Glutamatergic neuron (in vitro differentiated cells): ENCODE measurements at places on chromosomes 12 and 14. TPM values are rescaled to one million over a fixed set of nuclear protein-coding genes. Genes with fewer than 3 reads are reported as not detected.

DNA sequence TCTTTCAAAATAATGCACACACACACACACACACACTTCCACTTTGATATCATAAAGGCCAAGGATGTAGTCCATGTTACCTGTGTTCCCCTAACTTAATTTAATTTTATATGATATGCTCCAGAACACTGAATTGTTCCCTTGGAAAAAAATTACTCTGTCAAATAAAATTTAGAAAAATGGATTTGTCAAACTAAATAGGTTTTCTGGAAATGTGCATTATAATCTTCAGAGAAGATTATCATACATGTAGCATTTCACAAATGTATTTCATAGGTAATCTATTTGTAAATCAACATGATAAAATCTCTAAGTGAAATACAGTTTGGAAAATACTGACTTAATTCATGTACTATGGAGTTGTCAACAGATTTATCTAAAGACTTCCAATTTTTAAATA, 68.6 kb downstream of the CNTN1 start:
- no peak overlapping the region for H3K27ac ChIP-seq
- no peak overlapping the region for H3K4me3 ChIP-seq
- no peaks in the 10 kb centered on the region for H3K36me3 ChIP-seq
- H3K4me1 ChIP-seq: no peaks in the 10 kb centered on the region
- no peak for DNase-seq

GRCh38 chr12:114858388-114859146, 174.6 kb upstream of the TBX3 start:
- no peak for DNase-seq
- no peak overlapping the region for H3K27ac ChIP-seq
- H3K27me3 ChIP-seq: peaks cover 4% of the 10 kb centered on the region
- H3K4me3 ChIP-seq: no peak overlapping the region
- H3K4me1 ChIP-seq: no peaks in the 10 kb centered on the region
- H3K36me3 ChIP-seq: peaks cover 15% of the 10 kb centered on the region

GRCh38 chr12:108635201-108635996, 1.7 kb upstream of the SELPLG start:
- peaks cover 4% of the 10 kb centered on the region for H3K36me3 ChIP-seq
- H3K4me3 ChIP-seq: no peak overlapping the region
- peaks cover 27% of the 10 kb centered on the region for H3K4me1 ChIP-seq
- H3K27me3 ChIP-seq: peaks cover 7% of the 10 kb centered on the region
- no peak for DNase-seq

GRCh38 chr12:48352157-48352760, 1.5 kb upstream of the ZNF641 start:
- no peak for DNase-seq
- no peaks in the 10 kb centered on the region for H3K4me1 ChIP-seq
- H3K27me3 ChIP-seq: peaks cover 5% of the 10 kb centered on the region
- no peak overlapping the region for H3K4me3 ChIP-seq
- no peaks in the 10 kb centered on the region for H3K36me3 ChIP-seq

DNA sequence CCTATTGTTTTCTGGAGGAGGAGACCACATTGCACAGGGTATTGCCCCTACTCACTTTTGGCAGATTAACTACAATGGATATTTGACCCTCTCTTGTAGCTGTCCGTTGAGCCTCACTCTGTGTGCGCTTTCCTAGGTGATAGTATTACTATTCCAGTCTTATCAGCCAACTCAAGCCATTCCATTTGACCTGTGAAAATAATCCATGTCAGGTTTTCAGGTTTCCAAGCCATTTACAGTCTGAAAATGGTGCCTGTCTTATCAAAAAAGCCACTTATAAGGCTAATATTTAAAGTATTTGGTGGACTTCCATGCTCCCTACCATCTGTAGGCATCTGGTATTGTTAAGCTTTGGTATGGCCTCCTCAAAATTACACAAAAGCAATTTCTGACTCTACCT, 29.6 kb upstream of the KLRD1 start:
- H3K4me3 ChIP-seq: no peak overlapping the region
- no peaks in the 10 kb centered on the region for H3K27me3 ChIP-seq
- H3K27ac ChIP-seq: no peak overlapping the region
- DNase-seq: no peak
- no peaks in the 10 kb centered on the region for H3K36me3 ChIP-seq

PPM1H gene
- 6.3 TPM for total RNA-seq
